ENCODE measurements at places on chromosomes 2 and 18.

GRCh38 chr2:143698888-143699570 is 569.8 kb downstream of the ARHGAP15 start:
- DNase-seq, result no peak

- no peak for DNase-seq
Observed at GRCh38 chr2:115327061-115327460, 884.6 kb downstream of the DPP10 start.

DNA sequence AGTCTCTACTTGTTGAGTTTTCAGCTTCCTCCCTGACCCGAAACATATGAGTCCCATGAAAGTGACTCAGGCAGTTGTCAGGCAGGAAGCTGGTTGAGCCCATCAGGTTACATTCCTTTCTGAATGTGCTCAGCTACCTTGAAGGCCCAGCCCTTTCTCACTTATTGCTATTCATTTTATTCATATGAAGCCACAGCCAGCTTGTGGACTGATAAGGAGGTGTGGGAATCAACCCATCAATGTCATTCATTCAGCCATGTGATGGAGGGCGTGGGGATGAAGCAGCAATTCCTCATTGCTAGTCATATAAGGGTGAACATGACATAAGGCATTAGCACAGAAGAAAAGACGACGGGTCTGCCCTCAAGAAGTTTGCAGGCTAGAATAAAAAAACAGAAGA is 5.3 kb upstream of the VPS4B start:
- DNase-seq, result peak; percentile 92

GRCh38 chr2:98607104-98607503 is 1.2 kb downstream of the COA5 start:
- no peak for DNase-seq

- DNase-seq, result no peak
Observed at GRCh38 chr2:37454851-37455762, 110.7 kb downstream of the QPCT start.

- DNase-seq, result no peak
Observed at GRCh38 chr2:70712916-70713315, 55.1 kb downstream of the ADD2 start.

- no peak for DNase-seq
Observed at GRCh38 chr2:136122661-136123060, 4.7 kb upstream of the CXCR4 start.

DNA sequence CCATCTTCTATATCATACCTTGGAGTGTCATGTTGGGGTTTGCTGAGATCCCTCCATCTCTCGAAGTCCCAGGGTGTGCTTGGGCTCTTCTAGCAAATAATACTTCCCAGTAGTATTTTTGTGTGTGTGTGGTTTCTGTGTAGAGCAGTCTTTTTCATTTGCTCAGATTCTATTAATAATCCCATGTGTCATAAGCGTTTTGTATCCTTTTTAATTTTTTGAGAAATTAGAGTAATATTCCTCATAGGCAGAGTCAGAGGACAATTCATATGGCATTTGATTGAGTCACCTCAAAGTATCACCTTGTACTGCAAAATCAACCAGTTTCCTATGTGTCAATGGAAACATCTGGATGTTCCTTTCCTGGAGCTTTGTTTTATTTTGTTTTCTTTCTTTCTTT is 37.4 kb upstream of the PPP1R1C start:
- no peak for DNase-seq

DNA sequence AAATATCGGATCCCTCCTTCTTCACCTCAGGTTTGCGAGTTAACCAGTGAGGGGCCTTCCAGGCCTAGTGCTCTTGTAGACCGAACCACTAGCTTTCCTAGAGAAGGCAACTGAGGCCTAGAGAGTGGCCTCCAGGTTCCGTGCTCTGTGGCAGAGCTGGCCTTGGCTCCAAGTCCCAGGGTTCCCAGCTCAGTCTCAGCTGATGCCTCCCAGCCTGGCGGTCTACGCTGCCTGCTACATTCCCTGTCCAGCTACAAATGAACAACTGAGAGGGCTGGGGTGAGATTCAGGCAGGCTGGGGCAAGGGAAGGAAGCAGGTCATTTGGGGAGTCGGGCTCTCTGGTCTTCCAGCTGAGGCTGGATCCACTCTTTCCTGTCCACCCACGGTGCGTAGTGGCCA is 2.3 kb downstream of the STEAP3 start:
- no peak for DNase-seq

- DNase-seq, result no peak
Observed at GRCh38 chr2:159124931-159125467, 156.6 kb downstream of the TANC1 start.

GRCh38 chr2:33322612-33323011 is 153.8 kb upstream of the RASGRP3 start:
- no peak for DNase-seq

GRCh38 chr2:227411320-227411989 is 23.7 kb upstream of the SCYGR1 start:
- peak; percentile 63 for DNase-seq

GRCh38 chr2:75792996-75793395 is 82.3 kb upstream of the GCFC2 start:
- no peak for DNase-seq

DNA sequence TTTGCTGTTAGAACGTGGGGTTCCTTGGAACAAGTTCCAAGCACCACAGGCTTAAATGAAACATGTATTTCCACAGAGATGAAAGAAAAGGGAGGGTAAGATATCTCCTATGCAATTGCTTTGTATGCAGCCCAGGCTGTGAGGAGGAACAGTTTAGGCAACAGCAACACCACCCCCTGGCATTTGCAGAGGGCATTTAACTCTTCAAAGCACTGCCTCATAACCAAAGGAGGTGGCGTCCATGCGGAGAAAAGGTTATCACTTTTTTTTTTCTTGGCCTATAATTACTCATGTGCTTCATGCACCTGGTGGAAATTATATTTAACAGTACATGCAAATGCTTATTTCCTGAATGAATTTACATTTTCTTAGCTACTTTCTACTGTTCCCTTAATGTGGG is 286.0 kb downstream of the LPIN1 start:
- DNase-seq, result no peak

DNA sequence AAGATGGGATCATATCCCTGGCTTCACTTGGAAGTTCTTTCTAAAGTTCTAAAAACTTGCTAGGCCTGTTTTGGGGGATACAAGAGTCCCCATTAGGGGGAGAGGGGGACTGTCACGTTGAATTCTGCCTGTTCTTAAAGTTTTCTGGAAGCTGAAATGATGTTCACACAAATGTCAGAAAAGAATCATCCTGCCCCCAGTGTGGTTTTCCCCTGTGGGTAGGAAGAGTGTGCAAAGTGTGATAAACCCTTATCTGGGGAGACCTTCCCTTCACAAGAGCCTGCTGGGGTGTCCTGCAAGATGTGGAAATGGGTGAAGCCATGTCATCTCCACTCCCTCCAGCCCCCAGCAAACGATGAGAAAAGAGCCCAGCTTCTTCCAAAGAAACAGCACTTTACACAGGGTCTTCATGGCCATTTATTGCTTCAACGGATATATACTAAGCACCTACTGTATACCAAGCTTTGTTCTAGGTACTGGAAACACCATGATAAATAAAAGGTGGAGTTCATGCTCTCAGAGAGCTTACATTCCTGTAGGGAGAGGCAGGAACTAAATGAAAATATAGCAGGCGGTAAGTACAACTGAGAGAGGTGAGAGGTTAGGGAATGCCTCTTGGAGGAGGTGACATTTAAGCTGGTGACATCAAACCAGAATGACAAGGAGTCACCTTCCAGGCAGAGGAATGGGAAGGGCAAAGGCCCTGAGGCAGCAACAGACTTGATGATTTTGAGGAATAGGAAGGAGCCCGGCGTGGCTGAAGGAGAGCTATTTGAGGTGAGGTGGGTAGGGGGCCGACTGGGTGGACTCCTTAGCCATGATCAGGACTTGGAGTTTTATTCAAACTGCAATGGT is 1.6 kb downstream of the MFSD2B start:
- no peak for DNase-seq

DNA sequence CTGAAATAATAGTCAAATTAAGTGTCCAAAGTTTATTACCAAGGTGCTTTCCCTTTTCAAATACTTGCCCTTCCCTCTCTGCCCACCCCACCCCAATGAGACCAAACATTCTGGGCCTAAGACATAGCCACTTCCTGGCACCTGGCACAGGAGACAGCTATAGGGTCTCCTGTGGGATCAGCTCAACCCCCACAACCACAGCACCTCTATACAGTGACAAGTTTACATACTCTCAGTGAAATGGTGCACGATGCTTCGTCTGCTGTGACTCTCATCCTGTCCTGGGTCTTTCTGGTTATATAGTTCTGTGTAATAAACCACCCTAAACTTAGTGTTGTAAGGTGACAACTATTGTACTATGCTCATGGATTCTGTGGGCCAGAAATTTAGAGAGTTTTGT is 466.2 kb downstream of the FBXO15 start:
- no peak for DNase-seq

DNA sequence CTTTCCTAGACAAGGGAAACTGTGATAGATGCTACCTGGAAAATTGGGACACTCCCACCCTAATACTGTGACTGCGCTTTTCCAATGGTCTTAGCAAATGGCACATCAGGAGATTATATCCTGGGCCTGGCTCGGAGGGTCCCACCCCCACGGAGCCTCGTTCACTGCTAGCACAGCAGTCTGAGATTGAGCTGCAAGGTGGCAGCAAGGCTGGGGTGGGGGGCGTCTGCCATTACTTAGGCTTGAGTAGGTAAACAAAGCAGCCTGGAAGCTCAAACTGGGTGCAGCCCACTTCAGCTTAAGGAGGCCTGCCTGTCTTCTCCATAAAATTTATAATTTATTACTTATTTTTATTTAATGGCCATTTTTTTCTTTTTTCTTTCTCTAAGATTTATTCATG is 802.1 kb upstream of the SLC39A10 start:
- DNase-seq, result no peak

DNA sequence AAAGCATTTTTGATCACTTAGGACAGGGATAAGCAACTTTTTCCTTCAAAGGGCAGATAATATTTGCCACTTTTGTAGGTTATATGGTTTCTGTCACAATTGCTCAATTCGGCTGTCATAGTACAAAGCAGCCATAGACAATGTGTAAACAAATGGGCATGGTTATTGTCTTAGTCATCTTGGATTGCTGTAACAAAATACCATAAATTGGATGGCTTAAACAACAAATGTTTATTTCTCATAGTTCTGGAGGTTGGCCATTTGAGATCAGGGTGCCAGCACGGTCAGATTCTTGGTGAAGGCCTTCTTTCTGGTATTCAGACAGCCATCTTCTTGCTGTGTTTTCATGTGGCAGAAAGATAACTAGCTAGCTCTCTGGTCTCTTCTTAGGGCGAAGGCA is 91.2 kb downstream of the TAF4B start:
- no peak for DNase-seq

- no peak for DNase-seq
Observed at GRCh38 chr2:39266916-39267434, 23.2 kb upstream of the CDKL4 start.

- DNase-seq, result no peak
Observed at GRCh38 chr2:111028720-111029119, 92.0 kb upstream of the BCL2L11 start.

DNA sequence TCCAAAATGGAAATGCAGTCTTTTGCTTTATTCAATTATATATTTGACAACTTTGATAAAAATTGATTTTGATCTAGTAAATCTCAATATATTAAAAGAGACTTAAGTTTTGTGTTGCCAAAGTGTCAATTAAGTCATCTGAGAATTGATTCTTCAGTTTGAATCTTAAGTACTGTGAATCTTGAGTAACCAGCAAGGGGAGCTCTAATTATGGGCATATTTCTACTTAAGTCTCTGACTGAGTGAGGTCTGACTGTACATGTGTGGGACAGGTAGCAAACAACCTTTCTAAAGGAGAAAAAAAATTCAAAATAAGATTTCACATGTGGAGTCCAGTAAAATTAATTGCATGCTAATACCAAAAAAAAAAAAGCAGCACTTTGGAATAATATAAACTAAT is 503.7 kb upstream of the SLC8A1 start:
- no peak for DNase-seq

- DNase-seq, result peak; percentile 21
Observed at GRCh38 chr2:39875182-39875913, 96.3 kb upstream of the THUMPD2 start.

GRCh38 chr2:65537651-65538385 is 105.4 kb upstream of the SPRED2 start:
- DNase-seq, result no peak

- DNase-seq, result no peak
Observed at GRCh38 chr2:36560726-36561125, 37.2 kb downstream of the FEZ2 start.
